Stimulated activated CD4-positive, alpha-beta T cell treated with anti-CD3 and anti-CD28 coated beads, TNF-alpha, amount 100 ng/mL, for 24 hours (primary cell): ENCODE measurements at places on chromosomes 11 and 22.

GRCh38 chr11:109996060-109996459, 97.1 kb upstream of the ZC3H12C start:
- no peak for DNase-seq

DNA sequence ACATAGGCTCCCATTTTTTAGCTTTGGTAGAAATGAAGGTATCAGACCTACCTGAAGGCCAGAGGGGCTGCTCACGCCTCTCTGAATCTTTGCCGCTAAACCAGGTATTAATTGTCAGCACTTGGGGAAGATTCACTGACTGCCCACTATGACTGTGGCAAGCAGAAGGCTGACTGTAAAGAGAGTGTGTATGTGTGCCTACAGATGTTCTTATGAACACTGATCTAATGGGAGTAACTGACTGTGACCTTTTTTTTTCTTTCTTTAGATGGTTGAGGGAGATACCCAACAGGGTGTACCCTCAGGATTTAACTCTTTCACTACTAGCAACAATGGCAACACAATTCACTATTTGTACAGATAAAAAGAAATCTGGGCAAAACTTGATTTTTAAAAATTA, at the start of gene RAG2:
Gene RAG2, minus strand, starts transcription at position 186 of the 400 bp plus-strand sequence. CDS start 4,068 bp downstream, outside the sequence.
- no peak for DNase-seq

DNA sequence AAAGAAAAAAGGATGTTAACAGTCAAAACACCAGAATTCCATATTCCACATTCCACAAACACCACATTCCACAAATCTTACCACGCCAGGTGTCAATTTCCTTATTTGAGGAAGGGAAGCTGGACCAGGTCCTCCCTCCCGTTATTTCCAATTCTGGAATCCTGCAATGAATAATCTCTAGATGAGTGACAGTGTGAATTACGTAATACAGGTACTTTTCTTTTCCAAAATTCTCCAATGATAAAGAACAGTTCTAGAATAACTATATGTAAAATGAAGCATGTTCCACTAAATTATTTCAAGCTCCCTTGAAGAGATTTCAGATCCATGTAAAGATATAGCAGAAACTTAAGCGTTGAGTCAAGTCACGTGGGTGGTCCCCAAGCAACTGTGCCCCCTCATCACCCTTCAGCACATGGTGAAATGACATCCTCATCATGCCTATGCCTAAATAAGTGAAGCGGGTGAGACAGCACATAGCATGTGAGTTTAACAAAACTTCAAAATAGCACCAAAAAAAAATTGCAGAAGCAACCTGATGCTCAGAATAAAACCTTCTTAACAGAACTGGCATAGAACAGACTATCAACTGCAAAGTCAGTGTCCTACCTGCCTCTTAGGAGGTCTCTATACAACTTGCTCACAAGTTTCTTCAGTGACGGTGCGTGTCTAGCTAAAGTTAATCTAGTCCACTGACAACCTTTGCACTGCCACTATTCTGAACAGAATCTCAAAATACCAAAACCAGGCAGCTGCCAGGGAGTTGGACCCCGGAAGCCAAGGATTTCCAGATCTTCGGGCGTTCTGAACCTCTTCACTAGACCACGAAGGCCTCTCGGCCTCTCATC, 876 bp downstream of the NFRKB start:
- DNase-seq: no peak

GRCh38 chr22:25706197-25706596, 35.8 kb upstream of the MYO18B start:
- DNase-seq: no peak

GRCh38 chr11:126993599-126993998, 7.0 kb downstream of the KIRREL3 start:
- no peak for DNase-seq

GRCh38 chr11:77074205-77074604, 7.4 kb downstream of the CAPN5 start:
- DNase-seq: no peak

- DNase-seq: no peak
Measured at GRCh38 chr11:87338046-87338639, 300.4 kb downstream of the TMEM135 start.
